ENCODE measurements at places on chromosomes 12 and 14.

DNA sequence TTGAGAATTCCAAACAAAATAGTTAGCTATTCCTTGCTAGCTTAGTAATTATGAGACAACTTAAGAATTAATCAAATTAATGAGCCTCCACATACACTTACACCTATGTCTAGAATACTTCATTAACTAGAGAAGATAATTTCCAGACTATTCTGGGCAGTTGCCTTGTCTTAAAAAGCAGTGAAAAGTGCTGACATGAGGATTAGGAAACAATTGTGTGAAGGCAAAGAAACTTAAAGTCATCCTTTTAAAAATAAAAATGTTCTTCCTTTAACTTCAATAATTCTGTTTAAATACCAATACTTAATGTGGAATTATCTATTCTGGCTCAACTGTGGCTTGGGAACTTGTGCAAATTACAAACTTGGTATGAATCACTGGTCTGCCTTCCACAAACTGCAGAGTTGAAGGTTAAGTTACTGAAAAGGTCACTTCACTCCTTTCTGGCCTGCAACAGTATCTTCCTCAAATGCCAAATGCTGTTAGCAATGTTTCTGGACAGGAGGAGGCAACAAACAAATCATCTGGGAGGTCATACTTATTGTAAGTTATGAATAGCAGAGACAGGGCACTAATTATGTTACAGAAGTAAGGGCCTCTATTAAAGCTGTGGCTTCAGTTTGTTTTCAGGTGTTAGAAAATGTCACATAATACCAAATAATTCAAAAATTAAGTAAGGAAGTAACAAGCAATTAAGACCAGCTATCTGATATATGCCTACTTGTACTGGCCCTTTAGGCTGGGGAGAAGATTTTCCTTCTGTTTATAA lies 19.2 kb downstream of the PPTC7 start:
- DNase-seq = no peak
- H3K36me3 ChIP-seq = no peaks in the 10 kb centered on the region
- no peaks in the 10 kb centered on the region for H3K27me3 ChIP-seq

- no peaks in the 10 kb centered on the region for H3K27me3 ChIP-seq
- no peaks in the 10 kb centered on the region for H3K4me1 ChIP-seq
- no peaks in the 10 kb centered on the region for H3K36me3 ChIP-seq
- H3K27ac ChIP-seq = no peak overlapping the region
- no peak for DNase-seq
- no peak overlapping the region for H3K4me3 ChIP-seq
These were observed 1242.0 kb downstream of the LRFN5 start for GRCh38 chr14:42848652-42849051.

- peak overlapping the region; percentile 82 for H3K4me3 ChIP-seq
- DNase-seq = no peak
- H3K36me3 ChIP-seq = no peaks in the 10 kb centered on the region
- H3K27me3 ChIP-seq = no peaks in the 10 kb centered on the region
- H3K27ac ChIP-seq = peak overlapping the region; percentile 91
These were observed 982 bp downstream of the RBMS2 start for GRCh38 chr12:56522411-56523193.

DNA sequence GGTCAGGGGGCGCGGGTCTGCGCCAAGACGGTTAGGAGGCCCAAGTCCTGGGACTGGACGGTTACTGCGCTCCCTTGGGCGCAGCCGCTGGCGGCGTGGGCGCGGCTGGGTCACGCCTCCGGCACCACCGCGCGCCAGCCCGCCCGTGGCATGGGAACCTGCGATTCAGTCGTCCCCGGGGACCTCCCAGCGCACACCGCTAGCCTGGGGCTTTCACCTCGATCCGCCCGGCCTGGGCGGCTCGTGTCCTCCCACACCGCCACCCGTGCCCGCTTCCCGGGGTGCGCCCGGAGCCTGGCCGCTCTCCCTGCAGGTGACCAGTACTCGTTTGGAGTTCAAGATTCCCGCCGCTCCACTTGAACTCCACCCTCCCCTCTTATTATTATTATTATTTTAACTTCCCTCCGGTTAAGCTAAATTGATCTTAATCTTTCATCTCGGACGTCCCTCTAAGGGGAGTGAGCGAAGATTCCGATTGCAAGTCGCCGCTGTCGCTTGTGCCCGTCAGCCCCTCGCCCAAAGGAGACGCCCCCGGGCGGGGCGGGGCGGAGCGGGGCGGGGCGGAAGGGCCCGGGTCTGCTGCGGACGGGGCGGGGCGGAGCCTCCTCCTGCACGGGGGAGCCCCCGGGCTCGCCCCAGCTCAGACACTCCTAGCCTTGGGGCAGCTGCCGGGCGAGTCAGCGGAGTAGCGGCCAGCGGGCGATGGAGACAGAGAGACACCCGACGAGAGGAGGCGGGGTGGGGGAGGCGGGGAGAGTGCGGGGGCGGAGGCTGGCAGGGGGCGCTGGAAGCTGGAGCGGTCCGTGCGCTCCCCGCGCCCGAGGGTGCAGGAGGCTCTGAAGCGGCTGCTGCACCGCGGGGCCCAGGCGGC lies at the start of gene KCNMB4:
TSS of gene KCNMB4 (plus strand) at position 643 of the 871 bp plus-strand sequence. CDS start 445 bp downstream, outside the sequence.
- peak within 1 kb of the TSS; percentile 94 for H3K4me3 ChIP-seq
- H3K27ac ChIP-seq = peak within 1 kb of the TSS; percentile 96
- H3K27me3 ChIP-seq = peaks cover 25% of the 10 kb centered on the region

- no peak overlapping the region for H3K27ac ChIP-seq
- no peak for DNase-seq
- H3K4me1 ChIP-seq = peaks cover 30% of the 10 kb centered on the region
- no peak overlapping the region for H3K4me3 ChIP-seq
These were observed 156.0 kb downstream of the MED13L start for GRCh38 chr12:116121453-116121871.

DNA sequence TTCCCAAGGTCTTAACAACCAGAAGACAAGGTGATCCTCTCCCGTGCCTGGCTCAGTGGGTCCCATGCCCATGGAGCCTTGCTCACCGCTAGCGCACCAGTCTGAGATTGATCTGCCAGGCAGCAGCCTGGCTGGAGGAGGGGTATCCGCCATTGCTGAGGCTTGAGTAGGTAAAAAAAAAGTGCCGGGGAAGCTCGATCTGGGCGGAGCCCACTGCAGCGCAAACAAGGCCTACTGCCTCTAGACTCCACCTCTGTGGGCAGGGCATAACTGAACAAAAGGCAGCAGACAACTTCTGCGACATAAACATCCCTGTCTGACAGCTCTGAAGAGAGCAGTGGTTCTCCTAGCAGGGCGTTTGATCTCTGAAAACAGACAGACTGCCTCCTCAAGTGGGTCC lies 104.0 kb downstream of the C14orf39 start:
- H3K4me1 ChIP-seq = no peaks in the 10 kb centered on the region
- H3K27me3 ChIP-seq = peaks cover 3% of the 10 kb centered on the region
- H3K27ac ChIP-seq = no peak overlapping the region
- no peak for DNase-seq
- no peaks in the 10 kb centered on the region for H3K36me3 ChIP-seq
- no peak overlapping the region for H3K4me3 ChIP-seq

Data from progenitor cell of endocrine pancreas (in vitro differentiated cells).